Breast epithelium (tissue), 4 donors: ENCODE measurements at places on chromosomes 13 and 19.
A peak's percentile ranks its signal among the peaks of the same experiment; 100 is the strongest.

GRCh38 chr19:2700660-2701360, 1.7 kb downstream of the GNG7 start:
- H3K27me3 ChIP-seq, result no peaks in the 10 kb centered on the region
- no peaks in the 10 kb centered on the region for H3K4me1 ChIP-seq
- H3K4me3 ChIP-seq, result peak overlapping the region; percentile 67
- H3K36me3 ChIP-seq, result no peaks in the 10 kb centered on the region

- H3K36me3 ChIP-seq, result peaks cover 6% of the 10 kb centered on the region
- H3K4me1 ChIP-seq, result no peaks in the 10 kb centered on the region
- no peak overlapping the region for H3K4me3 ChIP-seq
- DNase-seq, result no peak
- H3K27me3 ChIP-seq, result no peaks in the 10 kb centered on the region
Measured at GRCh38 chr19:45283443-45284033, 32.5 kb downstream of the MARK4 start.

GRCh38 chr19:1468821-1469254, 10.2 kb downstream of the C19orf25 start:
- H3K27ac ChIP-seq, result no peak overlapping the region
- peaks cover 38% of the 10 kb centered on the region for H3K4me1 ChIP-seq
- no peaks in the 10 kb centered on the region for H3K36me3 ChIP-seq

DNA sequence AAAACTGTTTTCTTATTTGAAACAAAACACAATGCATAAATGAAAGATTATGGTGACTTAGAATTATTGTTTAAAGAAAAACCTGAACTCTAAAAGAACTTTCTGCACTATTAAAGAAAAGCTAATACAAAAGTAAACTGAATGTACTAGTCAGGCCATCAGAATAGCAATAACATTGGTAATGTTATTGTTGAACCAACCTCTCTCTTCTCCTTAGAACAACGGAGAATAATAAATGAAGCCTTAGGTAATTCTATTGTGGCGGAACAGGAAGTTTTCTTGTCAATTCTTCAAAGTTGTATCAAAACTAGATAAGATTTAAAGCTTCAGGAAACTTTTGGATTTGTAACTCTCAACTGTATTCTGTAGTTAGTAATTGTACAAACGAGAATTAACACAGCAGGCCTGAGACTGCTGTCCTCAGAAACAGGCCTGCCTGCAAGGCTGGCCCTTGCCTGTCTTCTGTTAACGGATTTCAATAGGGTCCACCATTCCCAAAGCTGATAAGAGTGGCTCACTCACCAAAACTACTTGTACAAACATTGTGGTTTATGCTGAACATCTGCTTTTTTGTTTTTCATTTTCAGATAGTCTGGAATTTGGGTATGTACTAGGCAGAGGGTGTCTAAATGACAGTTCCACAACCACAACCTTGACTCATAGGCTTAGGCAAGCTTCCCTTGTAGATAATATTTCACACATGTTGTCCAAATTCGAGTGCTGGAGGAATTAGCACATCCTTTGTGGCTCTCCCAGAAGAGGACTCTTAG, 825.8 kb downstream of the GPC5 start:
- no peak for DNase-seq
- H3K27me3 ChIP-seq, result no peaks in the 10 kb centered on the region
- peak overlapping the region; percentile 35 for H3K27ac ChIP-seq

DNA sequence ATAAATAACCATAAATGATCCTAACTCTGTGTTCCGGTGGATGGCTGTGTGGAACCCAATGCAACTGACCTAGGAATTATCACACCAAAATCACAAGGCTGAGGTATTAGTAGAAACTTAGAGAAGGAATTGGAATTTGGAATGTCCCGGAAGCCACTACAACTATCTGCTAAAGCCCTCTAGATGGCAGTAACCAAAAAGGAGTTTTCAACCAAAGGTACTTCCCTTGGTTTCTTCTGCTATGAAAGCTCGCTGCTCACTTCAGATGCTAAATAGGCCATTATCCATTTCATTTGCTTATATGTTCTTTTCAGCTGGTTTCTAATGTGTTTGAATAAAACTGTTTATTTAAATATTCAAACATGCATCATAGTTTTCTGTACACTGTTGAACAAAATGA, 1589.1 kb upstream of the SPRY2 start:
- H3K27ac ChIP-seq, result no peak overlapping the region
- no peaks in the 10 kb centered on the region for H3K4me1 ChIP-seq
- H3K4me3 ChIP-seq, result no peak overlapping the region
- no peaks in the 10 kb centered on the region for H3K27me3 ChIP-seq
- no peak for DNase-seq

DNA sequence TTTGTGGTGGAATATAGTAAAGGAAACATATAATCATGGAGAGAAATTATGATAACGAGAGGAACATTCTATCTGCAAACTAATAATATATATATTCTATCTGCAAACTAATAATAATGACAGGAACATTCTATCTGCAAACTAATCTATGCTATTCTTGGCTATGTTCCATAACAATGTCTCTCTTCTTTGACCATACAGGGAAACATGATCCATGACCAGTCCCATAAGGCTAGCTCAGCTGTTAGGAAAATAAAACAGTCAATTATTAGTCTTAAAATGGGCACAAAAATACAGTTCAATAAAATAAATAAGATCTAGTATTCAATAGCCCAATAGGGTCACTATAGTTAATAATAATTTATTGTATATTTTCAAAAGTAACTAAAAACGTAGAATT, 707.8 kb upstream of the PCDH20 start:
- H3K4me1 ChIP-seq, result no peaks in the 10 kb centered on the region
- no peaks in the 10 kb centered on the region for H3K36me3 ChIP-seq
- no peaks in the 10 kb centered on the region for H3K27me3 ChIP-seq
- no peak overlapping the region for H3K27ac ChIP-seq

DNA sequence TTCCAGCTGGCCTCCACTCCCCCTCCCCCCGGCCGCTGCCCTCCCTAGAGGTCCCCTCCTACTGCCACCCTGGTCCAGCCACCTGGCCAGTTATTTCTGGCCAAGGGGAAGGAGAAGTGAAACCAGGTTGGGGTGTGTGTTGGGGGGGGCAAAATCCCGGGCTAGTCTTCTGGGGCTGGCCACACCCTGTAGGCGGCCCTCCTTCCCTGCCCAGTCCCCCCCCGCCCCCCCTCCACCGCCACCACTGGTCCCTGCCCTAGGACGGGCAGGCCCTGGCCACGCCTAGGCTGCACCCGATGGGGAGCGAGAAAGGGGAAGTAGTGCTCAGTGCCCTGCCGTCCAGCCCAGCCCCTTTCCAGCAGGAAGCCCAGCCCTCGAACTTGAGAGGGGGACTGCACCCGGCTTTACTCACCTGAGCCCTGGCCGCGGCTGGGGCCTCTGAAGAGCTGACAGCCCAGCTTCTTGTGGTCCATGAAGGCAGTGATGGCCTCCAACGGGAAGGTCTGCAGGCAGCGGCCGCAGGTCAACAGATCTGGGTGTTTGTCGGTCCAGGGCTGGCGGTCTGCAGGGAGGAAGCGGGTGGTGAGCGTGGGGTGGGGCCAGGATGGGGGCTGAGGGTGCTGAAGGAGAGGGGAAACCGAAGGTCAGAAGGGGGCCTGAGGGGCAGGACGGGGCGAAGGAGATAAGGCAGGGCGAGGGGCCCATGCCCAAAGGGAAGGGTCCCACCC, 813 bp downstream of the ZNF296 start:
- H3K27me3 ChIP-seq, result no peaks in the 10 kb centered on the region
- peak overlapping the region; percentile 51 for H3K4me3 ChIP-seq
- peaks cover 3% of the 10 kb centered on the region for H3K4me1 ChIP-seq
- H3K36me3 ChIP-seq, result no peaks in the 10 kb centered on the region
- H3K27ac ChIP-seq, result peak overlapping the region; percentile 70
- DNase-seq, result peak; percentile 83

DNA sequence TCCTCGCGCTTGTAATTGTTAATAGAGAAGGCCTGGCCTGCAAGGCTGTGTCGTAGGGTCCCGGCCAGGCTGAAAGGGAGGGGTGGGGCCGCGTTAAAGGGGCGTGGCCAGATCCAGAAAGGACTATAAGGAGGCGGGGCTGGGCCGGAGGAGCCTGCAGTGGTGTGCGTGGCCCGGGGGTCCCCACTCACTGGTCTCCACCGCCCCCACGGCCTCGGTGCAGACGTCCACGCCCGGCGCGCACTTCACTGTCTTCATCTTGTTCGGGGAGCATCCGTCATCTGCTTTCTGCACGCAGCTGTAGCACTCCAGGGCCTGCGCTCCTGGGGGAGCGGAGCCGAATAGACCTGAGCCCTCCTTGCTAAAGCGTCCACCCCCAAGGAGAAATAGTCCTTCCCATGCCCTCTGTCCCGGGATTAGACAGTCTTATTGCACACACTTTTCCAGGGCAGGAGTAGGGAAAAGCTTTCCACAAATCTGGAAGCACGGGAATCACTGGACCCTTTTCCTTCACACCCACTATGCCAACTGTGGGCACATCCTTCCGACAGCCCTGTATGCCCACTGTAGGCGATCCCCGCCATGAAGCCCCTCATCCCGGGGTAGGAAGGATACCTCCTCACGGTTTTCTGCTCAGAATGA, 1.2 kb downstream of the LYPD3 start:
- H3K27ac ChIP-seq, result peak overlapping the region; percentile 94
- H3K36me3 ChIP-seq, result no peaks in the 10 kb centered on the region
- H3K4me1 ChIP-seq, result peaks cover 4% of the 10 kb centered on the region
- peak overlapping the region; percentile 71 for H3K4me3 ChIP-seq
- no peaks in the 10 kb centered on the region for H3K27me3 ChIP-seq

DNA sequence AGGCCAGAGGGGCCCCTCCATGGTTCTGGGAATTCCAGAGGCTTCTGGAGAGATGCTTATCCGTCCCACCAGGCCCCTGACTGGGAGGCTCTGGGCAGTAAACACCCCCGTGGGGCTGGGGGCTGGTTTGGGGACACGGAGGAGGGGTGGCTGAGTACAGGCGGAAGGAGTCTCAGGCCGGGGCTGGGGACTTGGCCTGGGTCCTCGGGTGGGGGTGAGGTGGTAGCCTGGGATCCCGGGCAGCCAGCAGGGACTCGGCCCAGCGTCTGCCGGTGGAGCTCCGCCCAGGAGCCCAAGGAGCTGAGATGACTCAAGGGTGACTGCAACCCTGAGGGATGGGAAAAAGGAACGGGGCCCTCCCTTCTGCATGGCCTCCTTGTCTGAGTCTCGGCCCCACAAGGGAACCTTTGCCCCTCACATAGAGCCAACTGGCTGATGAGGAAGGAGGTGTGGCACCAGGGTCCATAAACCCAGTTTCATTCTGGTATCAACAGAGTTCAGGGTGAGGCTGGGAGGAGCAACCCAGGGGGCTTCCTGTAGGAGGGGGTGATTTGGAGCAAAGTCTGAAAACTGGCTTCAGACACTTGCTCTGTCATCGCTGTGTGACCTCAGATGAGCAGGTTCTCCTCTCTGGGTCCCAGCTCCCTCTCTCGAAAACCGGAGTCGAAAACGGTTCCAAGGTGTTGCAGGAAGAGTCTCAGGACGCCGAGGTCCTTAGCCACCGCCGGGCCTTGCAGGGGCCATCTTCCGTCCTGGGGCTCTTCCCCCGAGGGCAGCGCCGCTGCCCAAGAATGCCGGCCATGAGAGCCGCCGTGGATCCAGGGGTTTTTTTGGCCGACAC, 809 bp downstream of the MISP start:
- H3K36me3 ChIP-seq, result no peaks in the 10 kb centered on the region
- no peak for DNase-seq
- no peaks in the 10 kb centered on the region for H3K27me3 ChIP-seq
- H3K27ac ChIP-seq, result peak overlapping the region; percentile 40

GRCh38 chr19:19966862-19967261, 66.1 kb downstream of the ZNF93 start:
- DNase-seq, result no peak
- H3K4me1 ChIP-seq, result no peaks in the 10 kb centered on the region

DNA sequence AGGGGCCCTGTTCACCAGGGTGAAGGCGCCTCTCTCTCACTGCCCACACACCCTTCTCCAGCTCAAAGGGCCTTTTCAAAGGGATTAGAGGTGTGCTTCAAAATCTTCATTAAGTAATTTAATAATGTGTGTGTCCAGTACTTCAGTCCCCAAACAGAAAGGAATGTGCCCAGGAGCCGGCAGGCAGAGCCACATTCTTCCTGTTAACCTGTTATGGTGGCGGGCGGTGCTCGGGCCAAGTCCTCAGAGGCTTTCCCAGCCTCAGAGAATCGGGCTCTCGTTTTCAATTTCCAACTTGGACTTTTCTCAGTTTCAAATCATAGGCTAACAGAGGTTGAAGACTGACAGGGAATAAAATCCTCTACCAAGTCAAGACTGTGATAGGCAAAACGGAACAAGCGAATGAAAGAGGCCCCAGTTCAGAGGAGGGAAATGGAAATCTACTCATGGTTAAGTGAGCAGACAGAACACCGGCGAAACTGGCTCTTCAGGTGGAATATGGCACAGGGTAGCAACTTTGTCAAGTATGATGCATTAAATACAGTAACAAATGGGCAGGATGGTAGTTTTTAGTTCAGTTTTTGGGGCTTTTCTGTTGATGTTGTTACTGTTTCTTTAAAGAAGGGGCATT, 68.6 kb downstream of the FOXO1 start:
- peak overlapping the region; percentile 89 for H3K27ac ChIP-seq
- DNase-seq, result peak; percentile 74
- peaks cover 20% of the 10 kb centered on the region for H3K4me1 ChIP-seq
- H3K27me3 ChIP-seq, result no peaks in the 10 kb centered on the region
- no peaks in the 10 kb centered on the region for H3K36me3 ChIP-seq

GRCh38 chr13:113148940-113149503, 9.4 kb upstream of the PROZ start:
- H3K27ac ChIP-seq, result no peak overlapping the region
- H3K27me3 ChIP-seq, result no peaks in the 10 kb centered on the region
- no peak overlapping the region for H3K4me3 ChIP-seq
- no peak for DNase-seq
- H3K36me3 ChIP-seq, result no peaks in the 10 kb centered on the region

GRCh38 chr19:29741226-29741625, 26.2 kb upstream of the C19orf12 start:
- no peak overlapping the region for H3K27ac ChIP-seq
- no peak for DNase-seq
- H3K4me1 ChIP-seq, result no peaks in the 10 kb centered on the region
- H3K27me3 ChIP-seq, result no peaks in the 10 kb centered on the region
- H3K36me3 ChIP-seq, result no peaks in the 10 kb centered on the region
- no peak overlapping the region for H3K4me3 ChIP-seq

- H3K27me3 ChIP-seq, result no peaks in the 10 kb centered on the region
- H3K4me3 ChIP-seq, result no peak overlapping the region
- no peaks in the 10 kb centered on the region for H3K36me3 ChIP-seq
Measured at GRCh38 chr13:76929320-76929719, 19.0 kb upstream of the ACOD1 start.

DNA sequence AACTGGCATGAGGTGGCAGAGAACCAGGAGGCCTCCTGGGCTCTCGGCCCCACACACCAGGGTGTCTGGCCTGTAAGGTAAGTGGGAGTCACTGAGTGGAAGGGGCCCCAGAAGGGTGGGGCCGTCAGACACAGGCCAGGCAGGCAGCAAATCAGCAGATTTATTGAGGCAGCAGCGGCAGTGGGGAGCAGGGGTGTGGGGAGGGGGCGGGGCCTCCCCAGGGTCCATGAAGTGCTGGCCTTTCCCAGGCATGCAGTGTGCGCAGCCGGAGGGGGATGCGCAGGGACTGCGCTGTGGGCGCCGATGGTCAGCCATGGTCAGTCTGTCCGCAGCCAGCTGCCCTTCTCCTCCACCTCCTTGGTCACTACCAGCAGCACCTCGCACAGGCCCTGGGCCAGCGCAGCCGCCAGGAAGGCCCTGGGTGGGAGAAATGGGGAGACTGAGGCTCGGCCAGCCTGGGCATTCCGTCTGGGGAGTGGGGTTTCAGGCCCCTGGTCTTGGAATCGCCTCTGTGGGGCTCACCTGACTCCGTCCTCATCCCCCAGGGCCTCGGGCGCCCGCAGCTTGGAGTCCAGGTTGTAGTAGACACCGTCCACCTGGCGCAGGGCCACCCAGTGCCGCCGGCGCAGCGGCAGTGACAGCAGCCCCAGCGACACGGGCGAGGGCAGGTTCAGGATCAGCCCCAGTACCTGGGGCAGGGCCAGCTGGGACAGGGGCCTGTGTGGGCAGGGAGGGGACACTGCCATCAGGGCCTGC, 5.0 kb downstream of the JOSD2 start:
- H3K4me1 ChIP-seq, result peaks cover 7% of the 10 kb centered on the region
- no peaks in the 10 kb centered on the region for H3K27me3 ChIP-seq
- H3K27ac ChIP-seq, result no peak overlapping the region
- no peak for DNase-seq
